Astrocyte of the spinal cord (primary cell): ENCODE measurements at places on chromosomes 12 and 14.

- no peak for DNase-seq
Observed at GRCh38 chr14:70282666-70283065, 76.8 kb downstream of the COX16 start.

DNA sequence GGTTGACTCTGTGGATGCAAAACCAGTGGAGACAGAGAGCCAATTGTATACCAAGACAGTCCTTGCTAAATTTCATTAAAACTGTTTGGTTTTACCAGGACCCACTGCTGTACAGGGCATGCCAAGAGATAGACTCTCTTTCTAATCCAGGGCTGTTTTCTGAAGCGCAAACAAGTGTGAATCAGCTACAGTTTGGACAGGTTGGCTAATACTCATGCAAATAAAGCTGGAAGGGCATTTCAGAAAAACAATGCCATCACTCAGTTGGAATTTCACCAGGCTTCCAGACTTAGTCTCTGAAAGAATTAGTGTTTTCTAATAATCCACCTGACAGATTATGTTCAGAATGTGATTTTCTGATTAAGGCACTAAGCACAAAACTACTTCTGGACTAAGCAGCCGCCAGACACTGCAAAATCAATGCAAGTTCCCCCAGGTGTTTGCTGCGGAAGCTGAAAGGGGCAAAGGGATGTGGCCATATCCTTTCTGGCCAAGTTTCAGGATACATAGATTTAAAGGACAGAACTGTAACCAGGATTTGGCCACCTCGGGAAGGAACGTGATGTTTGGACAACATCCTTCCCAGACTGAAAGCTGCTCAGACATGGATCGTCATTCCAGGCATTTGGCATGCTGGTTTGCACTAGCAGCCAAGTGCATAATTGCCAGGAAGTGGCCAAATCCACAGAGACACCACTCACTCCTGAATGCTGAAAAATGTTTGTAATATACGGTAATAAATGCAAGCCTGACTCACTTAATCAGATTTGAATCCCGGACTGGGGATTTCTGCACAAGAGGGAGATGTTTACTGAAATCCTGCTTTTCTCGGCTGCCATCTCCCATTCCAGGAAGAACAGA is 32.0 kb upstream of the CDKN3 start:
- peak; percentile 51 for DNase-seq

GRCh38 chr14:94394581-94395207 is 6.3 kb upstream of the SERPINA1 start:
- no peak for DNase-seq

GRCh38 chr12:131622422-131622955 is 88.4 kb upstream of the SFSWAP start:
- DNase-seq: no peak

DNA sequence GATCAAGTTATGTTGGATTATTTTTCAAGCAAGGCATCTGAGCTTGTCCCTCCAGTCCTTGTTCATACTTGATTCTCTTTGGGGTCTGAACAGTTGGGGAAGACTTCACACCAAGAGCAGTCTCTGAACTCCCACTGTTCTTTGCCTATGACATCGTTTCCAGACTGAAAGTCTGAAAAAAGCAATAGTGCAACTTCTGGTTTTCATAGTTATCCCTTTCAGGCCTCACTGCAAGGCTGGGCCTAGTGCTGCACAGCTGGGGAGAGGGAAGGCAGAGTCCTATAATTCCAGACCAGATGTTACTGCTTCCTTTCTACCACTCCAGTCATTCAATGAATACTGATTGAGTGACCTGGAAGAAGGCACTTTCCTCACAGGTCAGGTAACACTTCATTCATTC is 187.1 kb upstream of the CCND2 start:
- no peak for DNase-seq

DNA sequence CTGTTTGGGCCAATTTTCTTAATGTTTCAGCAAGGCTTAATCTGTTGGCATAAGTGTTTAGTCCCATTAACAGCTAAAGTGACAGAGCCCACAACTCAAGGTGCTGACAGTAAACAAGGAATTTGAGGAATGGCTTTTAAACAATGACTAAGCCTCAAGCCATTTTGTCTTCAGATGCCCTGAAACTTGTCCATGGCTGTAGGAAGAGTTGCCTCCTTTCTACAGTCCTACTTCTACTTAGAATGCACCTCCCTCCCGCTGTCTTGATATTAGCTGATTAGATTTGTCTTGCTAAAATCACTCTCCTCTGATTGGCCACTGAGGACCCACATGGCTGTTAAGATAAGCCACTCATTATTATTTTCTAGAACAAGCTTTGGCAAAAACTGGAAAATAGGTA is 188.4 kb upstream of the OTX2 start:
- DNase-seq: no peak

DNA sequence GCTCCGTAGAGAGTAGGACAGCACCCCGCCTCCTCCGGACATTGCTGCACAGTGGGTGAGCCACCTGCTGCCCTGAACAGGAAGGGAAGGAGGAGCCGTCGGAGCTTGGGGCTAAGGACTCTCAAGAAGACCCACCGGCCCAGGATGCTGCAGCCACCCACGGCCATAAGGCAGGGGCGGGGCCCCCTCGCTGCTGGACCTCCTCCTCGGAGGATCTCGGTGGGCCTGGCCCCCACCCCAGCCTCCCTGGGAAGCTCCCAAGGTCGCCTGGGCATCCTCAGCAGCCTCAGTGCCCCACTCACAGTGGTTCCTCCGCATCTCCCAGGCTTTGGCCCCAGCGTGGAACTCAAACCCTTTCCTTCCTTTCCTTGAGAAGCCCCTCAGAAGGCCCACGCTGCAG is 68.6 kb upstream of the DIO3 start:
- DNase-seq: no peak
